ENCODE measurements at places on chromosomes 7 and 10.

DNA sequence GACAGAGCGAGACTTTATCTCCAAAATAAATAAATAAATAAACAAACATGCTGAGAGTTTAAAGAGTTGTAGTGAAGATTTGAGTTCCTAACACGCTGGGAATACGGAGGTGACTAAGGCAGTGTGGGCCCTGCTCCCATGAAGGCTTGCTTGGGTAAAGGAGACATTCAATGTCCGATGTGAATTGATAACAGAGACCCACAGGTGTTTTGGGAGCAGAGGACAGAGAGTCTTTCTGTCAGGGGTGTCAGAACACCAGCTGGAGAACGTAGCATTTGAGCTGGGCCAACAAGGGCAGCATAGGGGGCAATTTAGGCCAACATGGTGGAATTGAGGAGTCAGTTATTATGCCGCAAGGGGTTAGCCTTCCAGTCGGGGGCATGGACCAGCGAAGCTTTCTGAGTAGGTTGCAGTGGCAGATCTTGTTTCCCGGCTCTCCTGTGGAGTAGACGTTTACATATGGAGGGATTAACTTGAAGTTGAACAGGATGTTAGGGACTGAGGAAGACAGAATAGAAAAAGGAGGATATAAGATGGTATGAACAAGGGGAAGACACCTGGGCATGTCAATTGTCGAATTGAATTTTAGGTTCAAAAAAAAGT, 5.6 kb downstream of the PROSER2 start:
- no peak for DNase-seq

GRCh38 chr10:96756111-96756903, 36.0 kb upstream of the PIK3AP1 start:
- no peak for DNase-seq

DNA sequence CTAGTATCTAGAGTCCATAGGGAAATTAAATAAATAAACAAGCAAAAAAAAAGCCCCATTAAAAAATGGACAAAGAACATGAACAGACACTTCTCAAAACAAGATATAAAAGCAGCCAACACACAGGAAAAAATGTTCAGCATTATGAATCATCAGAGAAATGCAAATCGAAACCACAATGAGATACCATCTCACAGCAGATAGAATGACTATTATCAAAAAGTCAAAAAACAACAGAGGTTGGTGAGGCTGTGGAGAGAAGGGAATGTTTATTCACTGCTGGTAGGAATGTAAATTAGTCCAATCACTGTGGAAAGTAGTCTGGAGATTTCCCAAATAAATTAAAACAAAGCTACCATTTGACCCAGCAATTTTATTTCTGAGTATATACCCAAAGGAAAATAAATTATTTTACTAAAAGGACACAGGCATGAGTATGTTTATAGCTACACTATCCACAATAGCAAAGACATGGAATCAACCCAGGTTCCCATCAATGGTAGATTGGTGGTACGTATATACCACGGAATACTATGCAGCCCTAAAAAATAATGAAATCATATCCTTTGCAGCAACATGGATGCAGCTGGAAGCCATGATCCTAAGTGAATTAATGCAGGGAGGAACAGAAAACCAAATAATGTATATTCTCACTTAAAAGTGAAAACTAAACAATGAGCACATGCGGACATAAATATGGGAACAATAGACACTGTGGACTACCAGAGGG, 366.5 kb upstream of the SEMA3C start:
- DNase-seq, result no peak

DNA sequence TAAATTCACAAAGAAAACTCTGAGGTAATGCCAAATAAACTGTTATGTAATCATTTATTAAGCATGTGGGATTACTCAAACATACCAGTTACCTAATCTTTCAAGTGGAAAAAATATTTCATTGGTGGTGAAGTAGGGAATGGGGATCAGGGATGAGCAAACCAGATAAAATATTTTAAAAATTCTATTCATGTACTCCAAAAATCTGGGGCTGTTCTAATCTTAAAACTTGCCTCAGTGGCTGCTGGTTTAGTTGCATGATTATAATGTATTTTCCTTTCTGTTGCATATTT, 19.5 kb downstream of the LMOD2 start:
- no peak for DNase-seq

DNA sequence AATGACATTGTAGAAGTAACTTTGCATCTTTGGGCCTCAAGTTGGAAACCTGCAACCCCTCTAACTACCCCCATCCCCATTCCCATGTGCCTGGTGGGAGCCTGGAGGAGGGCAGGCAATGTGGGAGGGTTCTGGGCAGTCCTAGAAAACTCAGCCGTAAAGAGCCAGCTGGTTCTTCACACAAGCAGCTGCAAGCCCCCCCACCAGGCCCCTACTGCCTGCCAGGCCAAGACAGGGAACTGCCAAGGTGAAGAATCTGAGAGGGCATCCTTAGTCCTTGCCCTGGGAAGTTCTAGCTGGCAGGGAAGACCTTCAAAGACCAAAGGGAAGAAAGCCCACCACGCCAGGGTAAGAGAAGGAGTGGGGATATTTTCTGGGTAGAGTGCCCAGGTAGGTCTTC, 12.2 kb upstream of the INMT start:
- DNase-seq, result no peak

DNA sequence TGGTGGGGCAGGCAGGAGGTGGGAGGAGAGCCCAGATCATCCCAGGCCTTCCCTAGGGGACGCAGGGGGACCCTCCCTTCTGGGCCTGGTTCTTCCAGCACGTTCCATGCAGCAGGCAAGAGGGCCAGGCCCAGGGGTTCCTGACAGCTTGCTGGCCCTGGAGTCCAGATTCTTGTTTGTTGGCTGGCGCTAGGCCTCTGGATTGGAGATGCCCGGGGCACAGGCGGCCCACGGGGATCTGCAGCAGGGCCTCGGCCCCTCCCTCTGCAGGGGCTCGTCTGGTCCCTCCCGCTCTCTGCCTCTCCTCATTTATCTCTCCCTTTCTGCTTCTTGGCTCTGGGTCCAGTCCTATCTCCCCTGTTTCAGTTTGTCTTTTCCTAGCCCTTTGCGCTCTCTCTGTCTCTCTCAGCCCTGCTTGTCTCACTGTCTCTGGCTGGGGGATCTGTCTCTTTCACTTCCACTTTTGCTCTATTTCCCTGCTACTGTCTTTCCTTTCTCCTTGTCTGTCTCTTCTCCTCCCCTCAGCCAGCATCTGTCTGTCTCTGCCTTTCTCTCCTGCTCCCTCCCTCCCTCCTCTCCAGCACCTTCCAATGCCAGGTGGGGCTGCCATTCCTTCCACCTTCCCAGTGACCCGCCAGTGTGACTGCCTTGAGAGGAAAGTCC, 1.1 kb upstream of the AQP1 start:
- no peak for DNase-seq

DNA sequence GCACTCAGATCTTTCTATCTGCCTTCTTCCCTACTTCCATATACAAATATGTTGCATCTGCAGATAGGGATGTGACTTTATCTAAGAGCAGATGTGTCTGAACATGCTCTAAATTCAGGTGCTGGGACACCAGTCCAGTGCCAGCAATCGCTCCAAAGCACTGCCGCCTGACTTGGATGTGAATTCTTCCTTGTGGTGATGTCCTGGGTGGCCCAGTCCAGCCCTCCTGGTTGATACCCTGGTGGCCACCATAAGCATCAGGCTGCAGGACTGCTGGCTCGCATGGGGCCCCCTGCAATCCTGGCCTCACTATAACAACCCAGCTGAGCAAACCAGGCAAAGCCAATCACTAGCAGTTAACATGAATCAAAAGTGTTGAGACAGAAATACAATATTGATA, 149.2 kb upstream of the PDE1C start:
- no peak for DNase-seq

DNA sequence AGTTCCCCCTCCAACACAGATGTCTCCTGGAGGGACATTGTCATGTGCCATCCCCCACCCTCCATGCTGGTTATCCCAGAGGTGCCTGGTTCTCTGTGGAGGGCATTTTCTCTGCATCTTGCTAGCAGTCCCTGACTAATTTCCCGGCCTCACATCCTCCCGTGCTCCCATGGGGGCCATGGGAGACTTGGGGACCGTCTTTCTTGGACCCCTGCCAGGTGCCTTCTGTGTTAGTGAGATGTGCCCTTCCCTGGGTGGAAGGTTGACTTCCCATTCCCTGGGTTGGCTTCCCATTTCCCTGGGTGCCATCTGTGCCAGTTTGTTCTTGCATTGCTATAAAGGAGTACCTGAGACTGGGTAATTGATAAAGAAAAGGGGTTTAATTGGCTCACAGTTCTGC, 22.5 kb upstream of the GNA12 start:
- DNase-seq, result no peak

DNA sequence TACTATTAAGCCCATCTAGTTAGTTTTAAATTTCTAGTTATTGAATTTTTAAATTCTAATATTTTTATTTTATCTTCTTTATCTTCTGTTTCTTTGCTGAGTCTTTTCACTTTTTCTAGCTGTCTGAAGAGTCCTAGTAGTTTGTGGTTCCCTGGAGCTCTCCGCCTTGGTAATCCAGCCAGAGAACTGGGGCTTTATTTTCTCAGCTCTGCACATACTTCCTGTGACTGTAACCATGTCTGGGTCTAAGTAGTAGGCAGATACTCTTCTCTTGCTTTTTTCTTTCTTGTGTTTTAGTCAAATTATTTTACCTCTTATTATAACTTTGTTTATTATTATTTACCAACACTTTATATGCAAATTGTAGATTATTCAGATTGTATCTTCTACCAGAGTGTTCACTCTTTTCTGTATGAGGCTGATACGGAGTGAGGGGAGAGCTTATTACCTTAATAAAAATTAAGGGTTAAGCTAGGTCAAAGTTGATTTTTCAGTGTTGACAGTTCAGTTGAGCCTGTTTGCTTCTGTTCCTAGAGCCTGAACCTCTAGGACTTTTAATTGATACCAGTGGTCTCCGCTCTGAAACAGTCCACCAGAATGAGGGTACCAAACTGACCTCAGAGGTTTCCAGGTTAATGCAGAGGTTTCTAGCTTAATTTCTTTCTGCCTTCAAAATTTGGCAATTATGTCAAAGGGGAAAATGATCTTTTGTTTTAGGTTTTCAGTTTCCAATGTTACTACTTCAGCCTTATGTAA, 155.4 kb downstream of the ADK start:
- DNase-seq, result no peak

GRCh38 chr10:44387853-44388251, 3.0 kb upstream of the CXCL12 start:
- DNase-seq, result no peak

GRCh38 chr10:112960151-112960681, 10.2 kb downstream of the TCF7L2 start:
- no peak for DNase-seq

- no peak for DNase-seq
Observed at GRCh38 chr7:158985583-158985982, 129.2 kb downstream of the DYNC2I1 start.

DNA sequence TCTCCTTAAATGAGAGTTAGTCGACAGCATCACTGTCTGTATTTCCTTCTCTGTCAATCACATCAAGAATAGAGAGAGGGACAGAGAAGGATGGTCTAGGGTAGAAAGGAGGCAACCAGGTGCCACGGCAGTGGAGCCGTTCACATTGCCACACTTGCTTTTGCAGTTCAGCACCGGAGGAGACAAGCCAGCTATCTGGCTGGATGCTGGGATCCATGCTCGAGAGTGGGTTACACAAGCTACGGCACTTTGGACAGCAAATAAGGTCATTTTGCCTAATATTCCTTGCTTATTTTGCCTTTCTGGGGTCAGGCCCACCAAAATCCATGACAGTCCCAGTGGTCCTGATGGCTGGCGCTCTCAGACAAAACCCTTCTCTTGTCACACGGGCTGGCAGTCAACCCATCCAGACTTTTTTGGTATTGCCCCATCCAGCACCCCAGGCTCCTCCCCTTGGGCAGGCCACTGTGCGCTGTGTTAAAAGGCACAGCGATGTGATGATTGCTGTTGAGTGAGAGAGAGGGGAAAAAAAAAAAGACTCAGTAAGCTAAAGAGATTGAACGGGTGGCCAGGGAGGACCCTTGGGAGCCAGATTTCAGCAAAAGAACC, 8.4 kb downstream of the CPA2 start:
- no peak for DNase-seq

GRCh38 chr10:99435986-99436638, 5.7 kb upstream of the GOT1 start:
- DNase-seq, result no peak

DNA sequence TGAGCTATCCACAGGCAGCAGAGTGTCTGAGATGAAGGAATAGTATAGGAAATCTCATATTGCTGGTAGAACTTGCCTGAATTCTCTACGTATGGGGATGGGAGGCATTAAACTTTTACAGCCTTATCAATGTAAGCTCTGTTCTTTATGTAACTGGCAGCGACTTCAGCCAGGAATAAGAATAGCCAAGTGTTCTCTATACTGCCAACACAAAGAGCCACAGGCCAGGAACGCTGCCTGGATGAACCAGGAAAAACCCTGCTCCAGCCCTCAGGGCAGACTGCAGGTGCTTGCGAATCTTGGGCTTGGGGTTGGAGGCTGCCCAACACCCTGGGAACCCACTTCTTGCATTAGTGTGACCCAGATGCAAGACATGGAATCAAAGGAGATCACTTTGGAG, 6.1 kb upstream of the OLAH start:
- DNase-seq, result no peak

DNA sequence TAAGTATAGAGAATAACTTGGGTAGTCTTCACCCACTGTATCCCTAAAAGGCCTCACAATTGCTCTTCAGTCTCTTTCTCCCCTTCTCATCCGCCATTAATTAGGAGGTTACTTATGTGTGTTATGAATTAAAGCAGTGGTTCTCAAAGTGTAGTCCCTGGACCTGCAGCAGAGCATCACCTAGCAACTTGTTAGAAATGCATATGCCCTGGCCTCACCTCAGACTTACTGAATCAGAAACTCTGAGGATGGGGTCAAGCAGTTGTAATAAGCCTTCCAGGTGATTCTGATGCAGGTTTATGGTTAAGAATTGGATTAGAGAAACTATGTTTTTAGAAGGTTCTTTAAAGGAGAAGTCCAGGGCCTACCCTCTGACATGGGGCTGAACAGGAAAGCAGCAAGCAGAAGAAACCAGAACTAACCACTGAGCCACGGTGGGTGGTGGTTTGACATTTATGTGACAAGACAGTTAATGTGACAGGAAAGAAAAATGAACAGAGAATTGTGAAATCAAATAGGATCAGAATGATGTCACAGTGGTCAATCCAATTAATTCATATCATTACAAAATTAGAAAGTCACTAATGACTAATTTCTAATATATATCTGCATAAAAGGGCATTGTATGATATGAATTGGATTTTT, 37.6 kb downstream of the ENTPD1 start:
- DNase-seq, result no peak

DNA sequence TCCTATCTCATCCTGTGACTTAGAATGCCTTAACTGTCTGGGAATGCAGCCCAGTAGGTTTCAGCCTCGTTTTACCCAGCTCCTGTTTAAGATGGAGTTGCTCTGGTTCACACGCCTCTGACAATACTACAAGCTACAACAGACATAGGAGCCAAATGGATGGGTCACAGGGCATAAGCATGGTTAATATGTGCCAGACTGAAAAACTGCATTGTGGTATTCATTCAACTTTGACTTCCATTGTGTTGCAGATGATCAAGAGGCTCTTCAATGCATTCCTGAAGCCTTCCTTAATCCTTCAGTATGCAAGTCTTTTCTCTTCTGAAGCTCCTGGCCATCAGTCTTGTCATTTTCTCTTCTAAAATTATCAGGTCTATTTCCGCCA, 20.3 kb upstream of the RNF32 start:
- no peak for DNase-seq

GRCh38 chr7:140584195-140584851, 56.3 kb downstream of the DENND2A start:
- no peak for DNase-seq

All from stimulated activated CD8-positive, alpha-beta memory T cell treated with anti-CD3 and anti-CD28 coated beads, Interleukin-4, amount 100 ng/mL, for 4 hours (primary cell).